ENCODE measurements at places on chromosomes 7 and 10.

DNA sequence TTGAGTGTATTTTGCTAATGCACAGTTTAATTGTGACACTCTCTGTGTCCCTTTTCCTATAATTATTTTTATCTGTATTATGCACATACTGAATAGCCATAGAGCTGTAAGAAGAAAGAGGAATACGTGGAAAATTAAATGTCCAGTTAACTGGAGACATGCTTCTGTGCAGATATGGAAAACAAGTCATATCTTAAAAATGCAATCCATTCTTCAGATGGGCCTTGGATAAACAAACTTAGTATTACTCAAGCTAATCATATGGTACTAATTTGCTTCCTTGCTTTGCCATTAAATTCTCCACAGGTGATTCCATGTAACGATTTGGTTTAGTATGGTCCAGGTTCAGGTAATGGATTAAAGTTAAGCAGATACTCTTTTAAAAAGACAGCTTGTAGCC is 201.2 kb upstream of the CELF2 start:
- DNase-seq: no peak

GRCh38 chr7:130865408-130866236 is 131.6 kb upstream of the KLF14 start:
- no peak for DNase-seq

- no peak for DNase-seq
Observed at GRCh38 chr7:157522189-157522588, 185.4 kb downstream of the DNAJB6 start.

GRCh38 chr10:34305189-34305588 is 509.9 kb downstream of the PARD3 start:
- no peak for DNase-seq

GRCh38 chr10:59907918-59908807 is 1.8 kb upstream of the CCDC6 start:
- DNase-seq: no peak

GRCh38 chr10:97531401-97531986 is 32.8 kb downstream of the UBTD1 start:
- no peak for DNase-seq

GRCh38 chr10:24113901-24114300 is 95.0 kb upstream of the KIAA1217 start:
- DNase-seq: no peak

GRCh38 chr7:1446620-1447032 is 12.6 kb downstream of the MICALL2 start:
- DNase-seq: peak; percentile 63

- DNase-seq: no peak
Observed at GRCh38 chr7:38881947-38882684, 26.9 kb downstream of the VPS41 start.

DNA sequence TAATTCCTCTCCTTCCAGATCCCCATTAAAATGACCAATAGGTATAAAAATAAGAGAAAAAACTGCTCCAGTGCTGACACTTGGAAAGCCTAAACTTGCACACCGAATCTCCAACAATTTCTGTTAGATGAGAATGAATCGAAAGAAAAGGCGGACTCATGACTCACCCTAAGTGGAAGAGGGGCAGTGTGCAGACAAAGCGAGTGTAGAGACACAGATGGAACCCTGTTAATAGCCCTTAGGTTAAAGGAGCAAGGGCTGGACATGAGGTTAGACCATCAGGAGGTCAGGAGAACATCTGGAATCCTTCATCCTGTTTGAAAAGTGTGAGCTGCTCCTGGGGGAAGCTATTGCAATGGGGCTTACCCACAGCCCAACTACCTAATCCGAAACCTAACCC is 103.4 kb upstream of the GLI3 start:
- no peak for DNase-seq

- no peak for DNase-seq
Observed at GRCh38 chr10:6274484-6274883, 71.8 kb downstream of the PFKFB3 start.

GRCh38 chr7:133355325-133355708 is 102.4 kb downstream of the EXOC4 start:
- no peak for DNase-seq

DNA sequence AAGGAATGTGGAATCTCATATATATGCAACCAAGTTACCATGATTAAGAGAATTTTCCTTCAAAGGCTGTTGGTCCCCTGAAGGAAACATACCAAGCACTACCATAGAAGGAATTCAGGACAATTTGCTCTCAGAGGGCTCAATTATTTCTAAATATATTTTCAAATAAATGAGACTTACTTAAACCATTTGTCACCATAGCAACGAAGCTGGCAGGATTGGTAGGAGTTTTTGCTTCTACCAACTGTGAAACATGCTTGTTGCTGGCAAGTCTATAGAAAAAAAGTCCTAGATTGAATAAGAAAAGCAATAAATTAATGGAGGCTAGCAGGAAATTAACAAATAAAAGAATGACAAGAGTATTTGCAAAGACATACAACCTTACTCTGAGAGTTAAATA is 156.9 kb upstream of the NPSR1 start:
- DNase-seq: no peak

DNA sequence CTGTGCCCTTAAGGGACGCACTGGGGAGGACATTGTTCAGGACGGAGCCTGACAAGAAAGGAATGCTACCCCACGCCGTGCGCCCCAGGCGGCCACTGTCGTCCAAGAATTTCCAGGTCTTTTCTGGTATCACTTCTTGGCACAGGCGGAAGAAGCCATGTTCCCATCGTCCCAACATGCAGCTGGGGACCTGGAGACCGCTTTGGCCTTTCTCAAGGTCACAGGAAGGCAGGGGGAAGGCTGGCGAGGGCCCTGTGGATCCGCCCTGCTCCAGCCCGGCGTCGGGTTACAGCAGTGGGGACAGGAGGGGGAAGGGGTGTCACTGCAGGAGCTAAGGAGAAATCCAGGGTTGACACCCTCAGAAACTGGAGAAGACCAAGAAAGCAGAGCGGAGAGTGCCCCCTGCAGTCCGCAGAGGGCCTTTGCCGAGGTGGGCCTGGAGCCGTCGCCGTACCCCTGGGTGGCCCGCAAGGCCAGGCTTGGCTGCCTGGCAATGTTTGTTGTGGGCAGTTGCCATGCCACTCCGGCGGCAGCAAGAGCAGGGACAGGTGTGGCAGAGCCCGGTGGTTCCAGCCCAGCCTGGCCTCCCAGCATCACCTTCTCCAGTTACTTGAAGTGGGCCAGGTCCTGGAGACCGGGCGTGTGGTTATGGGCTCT is 104.1 kb downstream of the LHPP start:
- peak; percentile 53 for DNase-seq

- DNase-seq: no peak
Observed at GRCh38 chr10:23035569-23035968, 59.8 kb upstream of the MSRB2 start.

DNA sequence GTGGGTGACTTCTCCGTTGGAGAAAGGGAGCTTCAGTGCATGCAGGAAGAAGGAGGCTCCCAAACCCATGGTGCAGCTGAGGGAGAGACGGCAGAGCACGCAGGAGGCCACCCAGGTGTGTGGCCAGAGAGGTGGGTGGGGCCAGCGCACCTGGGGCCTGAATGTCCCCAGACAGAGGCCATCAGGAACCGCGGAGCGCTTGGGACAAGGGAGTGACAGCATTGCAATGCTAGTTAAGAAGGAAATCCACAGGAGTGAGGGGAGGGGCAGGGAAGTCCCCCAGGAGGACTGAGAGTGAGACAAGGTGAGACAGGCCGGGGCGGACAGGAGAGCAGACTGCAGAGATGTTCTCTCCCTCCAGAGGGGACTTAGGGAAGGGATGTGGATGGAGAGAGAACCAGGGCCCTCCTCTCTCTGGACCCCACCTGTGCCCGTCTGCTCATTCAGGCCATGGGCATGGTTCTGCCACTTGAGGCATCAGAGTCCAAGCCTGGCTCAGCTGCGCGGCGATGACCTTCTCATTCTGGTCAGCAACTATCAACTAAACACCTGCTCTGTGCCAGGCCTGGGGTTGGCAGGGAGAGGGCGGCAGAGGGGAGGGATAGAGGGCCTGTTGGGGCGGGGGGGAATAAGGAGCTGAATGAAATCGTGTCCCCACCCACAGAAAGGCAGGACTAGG is 69.4 kb upstream of the COL13A1 start:
- no peak for DNase-seq

DNA sequence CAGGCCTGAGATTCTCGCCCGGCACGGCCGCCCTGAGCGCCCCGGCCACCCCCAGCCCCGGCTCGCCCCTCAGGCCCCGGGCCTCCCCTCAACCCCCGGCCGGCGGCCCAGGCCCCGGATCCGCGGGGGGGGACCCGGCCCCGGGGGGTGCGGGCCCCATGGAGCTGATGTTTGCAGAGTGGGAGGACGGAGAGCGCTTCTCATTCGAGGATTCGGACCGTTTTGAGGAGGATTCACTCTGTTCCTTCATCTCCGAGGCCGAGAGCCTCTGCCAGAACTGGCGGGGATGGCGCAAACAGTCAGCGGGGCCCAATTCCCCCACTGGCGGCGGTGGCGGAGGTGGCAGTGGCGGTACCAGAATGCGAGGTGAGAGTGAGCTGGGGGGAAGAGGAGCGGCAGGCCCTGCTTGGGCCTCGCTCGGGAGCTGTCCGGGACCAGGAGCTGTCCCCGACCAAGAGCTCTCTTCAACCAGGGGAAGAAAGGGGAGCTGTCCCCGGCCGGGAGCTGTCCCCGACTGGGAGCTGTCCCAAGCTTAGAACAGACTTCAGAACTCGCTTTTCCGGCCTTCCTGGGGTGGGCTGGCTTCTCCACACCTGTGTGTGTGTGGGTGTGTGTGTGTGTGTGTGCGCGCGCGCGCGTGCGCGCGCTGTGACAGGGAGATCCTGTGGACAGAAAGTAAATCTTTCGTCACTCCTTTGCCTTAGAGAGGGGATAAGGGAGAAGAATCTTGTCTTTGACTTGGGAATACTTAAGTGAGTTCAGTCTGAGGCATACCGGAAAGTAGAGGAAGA is 510 bp downstream of the ZSWIM8 start:
- no peak for DNase-seq

DNA sequence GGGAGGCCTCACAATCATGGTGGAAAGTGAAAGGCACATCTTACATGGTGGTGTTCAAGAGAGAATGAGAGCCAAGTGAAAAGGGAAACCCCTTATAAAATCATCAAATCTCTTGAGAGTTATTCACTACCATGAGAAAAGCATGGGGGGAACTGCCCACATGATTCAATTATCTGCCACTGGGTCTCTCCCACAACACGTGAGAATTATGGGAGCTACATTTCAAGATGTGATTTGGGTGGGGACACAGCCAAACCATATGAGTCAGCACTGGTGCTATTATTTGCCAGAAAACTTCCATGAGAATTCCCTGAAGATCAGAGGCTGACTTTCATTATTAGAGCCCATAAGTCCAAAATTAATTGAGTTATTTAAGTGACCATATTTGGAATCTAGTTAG is 1001.2 kb upstream of the POT1 start:
- DNase-seq: no peak

DNA sequence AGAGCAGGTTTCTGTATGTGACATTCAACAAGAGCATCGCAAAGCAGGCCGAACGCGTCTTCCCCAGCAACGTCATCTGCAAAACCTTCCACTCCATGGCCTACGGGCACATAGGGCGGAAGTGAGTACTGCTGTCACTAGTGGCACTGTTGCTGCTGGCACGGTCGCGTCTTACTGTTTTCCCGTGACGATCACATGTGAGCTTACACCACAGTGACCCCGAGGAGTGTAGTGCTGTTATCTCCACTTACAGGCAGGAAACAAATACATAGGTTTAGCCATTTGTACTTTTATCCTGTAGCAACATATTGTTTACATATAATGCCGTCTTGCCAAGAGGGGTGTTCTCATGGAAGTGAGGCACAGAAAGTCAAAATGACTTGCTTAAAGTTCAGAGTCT is 25.4 kb downstream of the FBH1 start:
- DNase-seq: no peak

GRCh38 chr10:67308912-67309311 is 383.1 kb downstream of the LRRTM3 start:
- no peak for DNase-seq

GRCh38 chr7:90409667-90410066 is 6.4 kb downstream of the CLDN12 start:
- no peak for DNase-seq

- DNase-seq: no peak
Observed at GRCh38 chr7:128257458-128257857, 16.4 kb downstream of the LEP start.

DNA sequence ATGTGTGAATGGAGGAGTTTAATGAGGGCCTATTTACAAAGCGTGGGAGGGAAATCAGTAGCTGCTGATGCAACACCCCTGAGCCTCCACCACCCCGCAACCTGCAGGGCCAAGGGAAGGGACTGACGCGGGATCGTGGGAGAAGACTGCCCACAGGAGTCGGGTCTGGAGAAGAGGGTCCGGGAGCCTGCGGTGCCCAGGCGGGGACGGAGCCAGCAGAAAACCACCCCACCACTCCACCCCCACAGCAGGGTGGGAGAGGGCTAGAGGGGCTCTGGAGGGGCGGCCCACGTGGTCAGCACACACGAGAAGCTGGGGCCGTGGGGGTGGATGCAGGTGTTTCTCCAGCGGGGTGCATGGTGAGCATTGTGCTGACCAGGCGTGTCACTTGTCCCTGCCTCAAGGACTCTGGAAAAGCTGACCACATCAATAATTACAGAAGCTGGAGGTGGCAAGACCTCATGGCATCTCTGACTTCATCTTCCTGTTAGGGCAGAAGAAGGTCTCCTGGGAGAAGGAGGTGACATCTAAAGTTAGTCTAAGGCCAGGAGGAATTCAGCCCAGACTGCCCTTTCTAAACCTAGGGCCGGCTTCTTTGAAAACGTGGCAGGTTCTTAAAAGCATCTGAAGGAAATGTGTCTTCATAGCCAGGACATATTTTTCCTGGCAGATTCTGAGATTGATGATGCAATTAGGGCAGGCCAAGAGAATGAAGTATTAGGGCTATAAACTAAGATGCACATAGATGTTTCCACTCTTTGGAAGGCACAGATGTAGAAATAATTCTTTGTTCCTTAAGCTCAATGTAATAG is 150.9 kb downstream of the RGS10 start:
- DNase-seq: no peak

GRCh38 chr7:76296743-76297740 is 5.4 kb upstream of the HSPB1 start:
- DNase-seq: no peak

DNA sequence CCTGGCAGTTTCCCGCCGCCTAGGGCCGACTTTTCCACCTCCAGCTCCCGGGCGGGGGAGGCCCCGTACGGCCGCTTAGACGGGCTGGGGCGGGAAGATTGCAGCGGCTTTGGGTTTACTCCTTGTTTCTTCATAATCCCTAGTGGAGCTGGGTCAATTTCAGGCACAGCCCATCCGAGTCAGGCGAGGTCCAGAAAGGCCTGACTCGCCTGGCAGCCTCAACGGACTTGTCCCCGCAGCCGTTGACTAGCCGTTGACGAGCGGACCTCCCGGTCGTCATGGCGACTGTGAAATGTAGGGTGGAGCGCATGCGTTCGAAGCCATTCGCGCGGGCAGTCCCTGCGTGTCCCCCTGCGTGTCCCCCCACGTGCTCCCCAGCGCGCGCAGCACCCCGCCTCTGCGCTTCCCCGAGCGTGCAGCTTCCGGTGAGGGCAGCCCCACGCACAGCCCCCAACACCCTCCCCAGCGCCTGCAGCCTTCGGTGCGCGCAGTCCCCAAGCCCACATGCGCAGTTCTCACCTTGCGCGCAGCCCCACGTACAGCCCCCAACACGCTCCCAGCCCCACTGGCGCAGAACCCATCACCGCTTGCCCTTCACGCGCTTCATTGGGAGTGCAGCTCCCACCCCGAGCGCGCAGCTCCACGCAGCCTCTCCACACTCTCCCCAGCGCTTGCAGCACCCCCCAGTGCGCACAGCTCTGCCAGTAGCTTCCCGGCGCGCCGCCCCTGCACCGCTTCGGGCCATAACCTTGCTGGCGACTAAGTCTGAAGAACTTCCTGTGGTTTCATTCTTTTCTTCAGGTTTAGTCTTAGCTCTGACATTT is 67.8 kb downstream of the TBX20 start:
- DNase-seq: peak; percentile 69

- DNase-seq: no peak
Observed at GRCh38 chr7:27593226-27593625, 69.5 kb downstream of the HIBADH start.
